ENCODE measurements at places on chromosomes 3 and 15.
A peak's percentile ranks its signal among the peaks of the same experiment; 100 is the strongest.

DNA sequence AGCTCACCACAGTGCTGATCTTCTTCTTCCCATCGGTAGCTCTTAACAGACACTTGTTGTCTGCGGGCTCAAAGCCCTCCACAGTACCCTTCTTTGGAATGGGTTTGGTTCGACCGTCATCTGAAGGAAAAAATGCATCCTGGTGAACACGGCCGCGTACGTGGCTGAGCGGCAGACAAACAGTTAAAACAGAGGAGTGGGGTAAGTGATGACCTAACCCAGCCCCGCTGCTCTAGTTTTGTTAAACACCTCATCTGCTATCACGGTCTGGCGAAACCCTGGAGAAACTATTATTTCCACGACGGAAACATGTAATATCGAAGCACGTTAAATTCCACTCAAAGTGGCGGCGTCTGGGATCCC, 725 bp downstream of the SRP14 start:
- DNase-seq: peak; percentile 46

DNA sequence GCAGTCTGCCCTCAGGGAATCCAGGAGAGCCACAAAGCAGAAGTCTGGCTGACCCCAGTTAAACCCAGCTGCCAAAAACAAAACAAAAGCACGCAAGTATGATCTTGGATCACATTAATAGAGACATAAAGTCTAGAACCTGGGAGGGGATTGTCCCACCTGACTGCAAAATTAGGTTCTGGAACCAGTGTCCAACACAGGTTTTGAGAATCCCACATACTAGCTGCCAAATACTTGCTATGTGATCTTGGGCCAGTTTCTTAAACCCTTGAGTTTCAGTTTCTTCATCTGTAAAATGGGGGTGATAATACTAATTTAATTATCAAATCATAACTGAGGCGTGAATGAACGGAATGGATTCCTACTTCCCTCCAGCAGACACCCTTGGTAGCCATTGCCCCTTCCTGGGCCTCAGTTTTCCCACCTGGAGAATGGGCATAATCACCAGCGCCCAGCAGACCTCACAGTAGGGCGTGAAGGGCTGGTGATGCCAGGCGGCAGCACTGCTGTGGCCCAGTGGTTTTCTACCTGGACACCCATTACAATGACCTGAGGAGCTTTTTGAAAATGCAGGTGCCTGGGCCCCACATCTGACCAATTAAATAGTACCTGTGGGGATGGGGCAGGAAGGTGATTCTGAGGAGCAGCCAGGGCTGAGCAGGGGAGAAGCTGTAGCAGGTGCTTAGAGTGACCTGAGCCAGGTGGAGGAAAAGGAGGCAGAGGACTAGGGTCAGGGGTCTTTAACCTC, 32.2 kb downstream of the GRIP2 start:
- no peak for DNase-seq

DNA sequence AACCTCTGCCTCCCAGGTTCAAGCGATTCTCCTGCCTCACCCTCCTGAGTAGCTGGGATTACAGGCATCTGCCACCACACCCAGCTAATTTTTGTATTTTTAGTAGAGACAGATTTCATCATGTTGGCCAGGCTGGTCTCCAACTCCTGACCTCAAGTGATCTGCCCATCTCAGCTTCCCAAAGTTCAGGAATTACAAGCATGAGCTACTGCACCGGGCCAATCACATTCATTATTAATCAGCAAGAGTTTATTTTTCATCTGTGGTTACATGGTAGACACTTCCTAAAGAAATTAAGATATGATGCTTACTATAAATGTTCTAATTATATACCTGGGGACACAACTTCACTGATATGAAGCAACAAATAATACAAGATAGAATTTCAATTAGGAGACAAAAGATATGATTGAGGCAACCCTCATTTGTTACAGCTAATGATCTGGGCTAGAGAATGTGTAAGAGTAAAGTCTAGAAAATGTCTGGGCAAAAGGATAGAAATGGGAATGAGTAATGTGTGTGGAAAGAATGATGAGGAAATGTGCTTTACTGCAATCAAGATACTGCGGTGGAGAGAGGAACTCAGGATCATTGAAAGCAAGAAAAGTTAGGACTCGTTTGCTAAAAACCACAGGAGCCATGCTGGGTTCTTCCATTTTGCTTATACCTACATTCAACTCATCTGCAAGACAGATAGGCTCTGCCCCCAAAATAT, 366.8 kb downstream of the ZIC1 start:
- no peak for DNase-seq

DNA sequence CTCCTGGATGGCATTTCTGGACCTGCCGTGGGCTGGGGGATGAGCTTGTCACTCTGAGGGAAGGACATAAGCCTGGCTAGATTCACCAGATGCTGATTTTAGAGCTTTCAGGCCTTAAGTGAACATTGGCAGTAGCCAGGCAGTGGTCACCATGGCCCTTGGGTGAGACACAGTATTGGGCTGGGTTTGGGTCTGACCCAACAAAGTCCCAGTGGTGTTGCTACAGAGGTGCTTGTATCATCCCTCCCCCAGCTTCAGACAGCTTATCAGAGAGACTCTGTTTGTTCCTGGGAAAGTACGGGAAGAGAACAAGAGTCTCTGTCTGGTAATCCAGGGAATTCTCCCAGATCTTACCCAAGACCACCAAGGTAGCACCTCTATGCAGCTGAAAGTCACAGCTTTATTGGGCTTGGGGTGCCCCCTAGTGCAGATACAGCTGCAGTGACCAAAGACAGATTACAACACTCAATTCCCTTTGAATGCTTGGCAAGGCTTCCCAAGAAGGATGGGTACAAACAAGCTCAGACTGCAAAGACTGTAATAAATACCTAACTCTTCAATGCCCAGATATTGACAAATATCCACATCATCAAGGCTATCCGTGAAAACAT, 9.8 kb upstream of the RUVBL1 start:
- DNase-seq: peak; percentile 75

DNA sequence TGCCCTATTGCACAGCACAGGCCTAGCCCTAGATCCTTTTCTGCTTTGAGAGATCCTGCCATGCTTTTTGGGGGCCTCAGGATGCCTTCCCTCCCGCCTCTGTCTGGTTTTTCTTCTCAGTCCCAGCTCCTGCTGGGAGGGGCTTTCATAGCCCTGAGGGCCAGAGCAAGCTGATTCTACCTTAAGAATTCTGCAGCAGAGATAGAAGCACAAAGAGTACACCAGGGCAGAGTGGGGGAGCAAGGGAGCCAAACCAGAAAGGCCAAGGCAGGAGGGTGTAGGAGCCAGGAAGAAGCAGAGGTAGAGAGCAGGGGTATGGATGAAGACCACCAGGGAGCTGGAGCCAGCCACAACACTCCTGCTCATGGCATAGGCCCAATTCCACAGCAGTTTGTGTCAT, 18.1 kb downstream of the SH3BP5 start:
- DNase-seq: no peak

- DNase-seq: no peak
Measured at GRCh38 chr15:82017656-82018055, 28.2 kb downstream of the MEX3B start.

DNA sequence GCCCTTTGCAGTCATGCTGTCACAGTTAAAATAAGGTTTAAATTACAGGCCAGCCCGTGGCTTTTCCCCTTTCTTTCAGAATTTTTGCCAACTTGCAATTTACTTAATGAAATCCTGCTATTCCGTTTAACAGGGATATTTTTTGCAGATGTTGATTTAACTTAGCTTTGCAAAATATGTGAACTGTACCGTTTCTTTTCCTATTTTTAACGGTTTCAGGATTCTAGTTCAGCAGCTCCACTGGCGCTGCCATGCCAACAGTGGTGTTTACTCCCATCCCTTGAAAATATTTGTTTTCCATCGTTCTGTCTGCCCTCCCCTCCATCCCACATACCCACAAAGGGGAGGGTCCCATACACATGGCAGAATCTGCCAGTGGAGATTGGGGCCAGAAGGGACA, 54.3 kb downstream of the SMAD6 start:
- no peak for DNase-seq
